ENCODE measurements at places on chromosomes 7 and 10.

DNA sequence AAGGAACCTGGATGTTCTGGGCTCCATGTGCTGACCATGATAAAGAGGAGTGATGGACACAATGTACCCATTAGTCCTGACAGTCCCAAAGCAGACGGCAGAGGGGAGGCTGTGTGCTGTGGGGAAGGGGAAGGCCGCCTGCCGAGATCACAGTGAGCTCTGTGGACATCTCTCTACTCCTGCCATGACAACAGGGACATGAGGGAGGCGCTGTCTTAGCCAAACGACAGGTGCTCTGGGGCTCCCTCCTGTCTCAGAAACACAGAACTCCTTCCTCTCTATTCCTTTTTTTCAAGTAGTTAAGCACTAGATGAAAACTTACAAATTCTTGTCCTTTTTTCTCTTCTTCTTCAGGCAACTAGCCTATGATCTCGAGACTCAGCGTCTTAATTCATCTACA, 113.1 kb downstream of the RNF32 start:
- DNase-seq = no peak

DNA sequence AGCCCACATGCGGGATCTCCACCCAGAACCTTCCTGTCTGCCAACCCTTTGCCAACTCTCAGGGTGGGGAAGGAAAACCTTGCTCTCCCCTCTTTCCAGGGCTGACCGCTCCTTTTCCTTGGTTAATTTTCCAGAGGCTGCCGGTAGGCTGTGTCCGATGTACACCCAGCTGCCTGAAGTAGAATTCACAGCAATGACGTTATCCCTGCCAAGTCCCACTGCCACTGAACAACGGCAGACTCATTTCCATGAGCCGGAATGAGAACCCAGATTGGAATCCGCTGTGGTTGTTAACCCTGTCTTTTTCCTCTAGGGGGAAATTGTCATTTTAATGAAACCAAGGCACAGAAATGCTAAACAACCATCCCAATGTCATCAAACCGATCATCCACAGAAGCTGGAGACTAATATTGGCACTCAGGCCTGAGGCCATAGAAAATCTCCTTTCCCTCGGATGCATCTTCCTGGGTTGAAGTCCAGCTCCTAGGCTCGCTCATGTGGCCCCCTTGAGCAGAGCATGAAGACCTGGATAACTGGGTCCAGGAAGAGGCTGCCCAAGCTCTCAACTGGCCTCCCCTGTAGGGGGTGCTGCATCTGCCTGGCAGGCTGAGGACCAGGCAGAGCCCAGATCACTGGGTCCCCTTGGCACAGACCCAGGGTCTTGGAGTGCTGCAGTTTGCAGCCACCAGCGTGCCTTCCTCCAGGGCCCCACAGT, 30.4 kb downstream of the KLRG2 start:
- no peak for DNase-seq

- DNase-seq = no peak
Measured at GRCh38 chr10:96338279-96338925, 20.4 kb downstream of the OPALIN start.

- DNase-seq = no peak
Measured at GRCh38 chr10:79189853-79190435, 121.2 kb downstream of the ZMIZ1 start.
